ENCODE measurements at places on chromosomes 3 and 15. TPM values are rescaled to one million over a fixed set of nuclear protein-coding genes. Genes with fewer than 3 reads are reported as not detected.

DNA sequence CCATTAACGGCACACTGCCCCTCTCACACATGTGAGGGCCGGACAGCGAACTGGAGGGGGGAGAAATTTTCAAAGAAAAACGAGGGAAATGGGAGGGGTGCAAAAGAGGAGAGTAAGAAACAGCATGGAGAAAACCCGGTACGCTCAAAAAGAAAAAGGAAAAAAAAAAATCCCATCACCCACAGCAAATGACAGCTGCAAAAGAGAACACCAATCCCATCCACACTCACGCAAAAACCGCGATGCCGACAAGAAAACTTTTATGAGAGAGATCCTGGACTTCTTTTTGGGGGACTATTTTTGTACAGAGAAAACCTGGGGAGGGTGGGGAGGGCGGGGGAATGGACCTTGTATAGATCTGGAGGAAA lies 1.5 kb downstream of the SOX2 start:
- no peak for DNase-seq
- H3K4me3 ChIP-seq, result peak overlapping the region; percentile 53
- H3K27me3 ChIP-seq, result no peaks in the 10 kb centered on the region

GRCh38 chr3:133137042-133137996 lies 99.1 kb downstream of the TMEM108 start:
- H3K27ac ChIP-seq, result no peak overlapping the region
- H3K36me3 ChIP-seq, result no peaks in the 10 kb centered on the region
- no peaks in the 10 kb centered on the region for H3K4me1 ChIP-seq
- H3K4me3 ChIP-seq, result no peak overlapping the region

- H3K4me1 ChIP-seq, result no peaks in the 10 kb centered on the region
- H3K27ac ChIP-seq, result no peak overlapping the region
- no peak overlapping the region for H3K4me3 ChIP-seq
Observed at GRCh38 chr3:69204315-69204957, 82.0 kb upstream of the LMOD3 start.

GRCh38 chr3:46935989-46936558 lies 40.5 kb downstream of the CCDC12 start:
- H3K27ac ChIP-seq, result peak overlapping the region; percentile 36
- H3K4me3 ChIP-seq, result no peak overlapping the region
- DNase-seq, result no peak
- no peaks in the 10 kb centered on the region for H3K27me3 ChIP-seq

GRCh38 chr15:96412906-96413231 lies 82.4 kb downstream of the NR2F2 start:
- H3K4me3 ChIP-seq, result no peak overlapping the region
- no peaks in the 10 kb centered on the region for H3K36me3 ChIP-seq
- no peak for DNase-seq
- H3K4me1 ChIP-seq, result peaks cover 9% of the 10 kb centered on the region
- H3K27me3 ChIP-seq, result no peaks in the 10 kb centered on the region

DNA sequence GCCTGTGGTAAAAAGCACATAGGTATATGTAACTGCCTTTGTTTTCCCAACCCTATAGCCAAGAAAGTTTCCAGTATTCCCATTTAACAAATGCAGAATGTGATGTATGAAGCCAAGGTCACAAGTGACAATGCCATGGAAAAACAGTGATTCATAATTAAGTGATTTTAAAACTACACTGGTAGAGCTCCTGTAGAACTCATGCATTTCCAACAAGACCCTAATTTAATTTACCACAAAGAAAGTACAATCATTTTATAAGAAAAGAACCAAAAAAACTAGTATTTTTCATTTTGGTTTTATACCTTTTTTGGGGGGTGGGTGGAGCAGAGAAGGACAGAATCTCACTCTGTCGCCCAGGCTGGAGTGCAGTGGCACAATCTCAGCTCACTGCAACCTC lies 82.0 kb downstream of the STAG1 start:
- H3K4me3 ChIP-seq, result no peak overlapping the region
- no peaks in the 10 kb centered on the region for H3K27me3 ChIP-seq
- no peak overlapping the region for H3K27ac ChIP-seq
- no peak for DNase-seq
- no peaks in the 10 kb centered on the region for H3K36me3 ChIP-seq

DNA sequence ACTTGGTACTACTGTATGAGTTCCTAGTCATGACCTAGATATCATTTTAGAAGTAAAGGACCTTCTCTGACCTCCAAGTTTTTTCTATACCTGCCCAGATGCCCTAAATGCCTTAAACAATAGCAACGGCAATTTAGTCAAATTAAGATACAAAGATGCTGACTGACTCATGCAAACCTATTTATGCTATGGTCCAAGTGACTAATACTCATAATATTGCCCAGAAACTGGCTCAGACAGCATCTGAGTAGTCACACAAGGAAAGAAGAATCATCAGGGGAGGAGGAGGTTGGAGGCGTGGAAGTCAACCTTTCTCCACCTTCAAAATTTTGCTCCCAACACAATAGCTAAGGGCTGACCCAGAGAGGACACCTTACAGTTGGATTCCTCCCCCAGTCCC lies 6.8 kb downstream of the FYCO1 start:
- no peak overlapping the region for H3K27ac ChIP-seq
- H3K36me3 ChIP-seq, result no peaks in the 10 kb centered on the region
- peaks cover 33% of the 10 kb centered on the region for H3K4me1 ChIP-seq
- no peaks in the 10 kb centered on the region for H3K27me3 ChIP-seq
- DNase-seq, result no peak
- H3K4me3 ChIP-seq, result no peak overlapping the region

DNA sequence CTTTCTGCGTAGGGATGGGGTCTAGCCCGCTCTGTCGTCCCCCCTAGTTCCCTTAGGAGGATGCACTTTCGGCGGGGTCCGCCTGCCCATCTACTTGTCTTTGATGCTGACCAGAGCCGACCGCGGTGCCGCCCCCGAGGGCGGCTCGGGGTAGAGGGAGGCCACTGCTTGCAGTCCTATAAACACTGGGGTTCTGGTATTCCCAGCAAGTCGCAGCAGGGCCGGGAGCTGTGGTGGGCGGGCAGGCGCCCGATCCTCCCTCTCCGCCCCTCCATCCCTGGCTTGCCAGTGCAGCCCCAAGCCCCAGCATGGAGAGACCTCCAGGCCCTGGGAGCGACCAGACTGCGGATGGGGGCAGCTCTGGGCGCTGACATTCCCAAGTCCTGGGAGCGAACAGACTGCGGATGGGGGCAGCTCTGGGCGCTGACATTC lies 830 bp downstream of the SEMA4B start:
- H3K4me3 ChIP-seq, result peak overlapping the region; percentile 83
- no peak overlapping the region for H3K27ac ChIP-seq
- H3K4me1 ChIP-seq, result peaks cover 31% of the 10 kb centered on the region

GRCh38 chr3:24986612-24987011 lies 441.5 kb upstream of the RARB start:
- DNase-seq, result no peak
- H3K27me3 ChIP-seq, result no peaks in the 10 kb centered on the region
- H3K4me1 ChIP-seq, result no peaks in the 10 kb centered on the region

GRCh38 chr3:118531816-118532215 lies 502.8 kb downstream of the IGSF11 start:
- H3K27me3 ChIP-seq, result no peaks in the 10 kb centered on the region
- no peak for DNase-seq
- H3K4me3 ChIP-seq, result no peak overlapping the region
- no peaks in the 10 kb centered on the region for H3K4me1 ChIP-seq
- H3K36me3 ChIP-seq, result no peaks in the 10 kb centered on the region

GRCh38 chr3:76199382-76199781 lies 414.0 kb upstream of the ZNF717 start:
- no peaks in the 10 kb centered on the region for H3K4me1 ChIP-seq
- no peak overlapping the region for H3K27ac ChIP-seq
- H3K4me3 ChIP-seq, result no peak overlapping the region
- no peaks in the 10 kb centered on the region for H3K36me3 ChIP-seq
- no peaks in the 10 kb centered on the region for H3K27me3 ChIP-seq

DNA sequence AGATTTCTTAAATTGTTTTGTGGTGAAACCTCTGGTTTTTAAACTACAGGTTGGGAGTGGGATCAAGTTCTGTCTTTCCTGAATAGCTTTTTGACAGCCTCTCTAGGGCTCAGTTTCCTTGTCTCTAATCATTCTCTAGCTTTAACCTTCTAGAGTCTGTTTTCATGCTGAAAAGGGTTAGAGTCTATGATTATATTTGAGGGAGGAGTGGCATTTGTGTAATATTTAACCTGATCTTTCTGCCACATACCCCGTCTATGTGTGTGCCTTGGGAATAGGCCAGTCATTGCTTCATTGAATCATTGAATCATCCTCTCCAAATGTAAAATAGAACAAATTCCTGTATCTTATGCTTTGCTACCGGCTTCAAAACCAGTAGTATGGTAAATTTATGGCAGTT lies 204.9 kb downstream of the KLHL25 start:
- H3K27me3 ChIP-seq, result no peaks in the 10 kb centered on the region
- H3K4me3 ChIP-seq, result no peak overlapping the region
- no peak overlapping the region for H3K27ac ChIP-seq

DNA sequence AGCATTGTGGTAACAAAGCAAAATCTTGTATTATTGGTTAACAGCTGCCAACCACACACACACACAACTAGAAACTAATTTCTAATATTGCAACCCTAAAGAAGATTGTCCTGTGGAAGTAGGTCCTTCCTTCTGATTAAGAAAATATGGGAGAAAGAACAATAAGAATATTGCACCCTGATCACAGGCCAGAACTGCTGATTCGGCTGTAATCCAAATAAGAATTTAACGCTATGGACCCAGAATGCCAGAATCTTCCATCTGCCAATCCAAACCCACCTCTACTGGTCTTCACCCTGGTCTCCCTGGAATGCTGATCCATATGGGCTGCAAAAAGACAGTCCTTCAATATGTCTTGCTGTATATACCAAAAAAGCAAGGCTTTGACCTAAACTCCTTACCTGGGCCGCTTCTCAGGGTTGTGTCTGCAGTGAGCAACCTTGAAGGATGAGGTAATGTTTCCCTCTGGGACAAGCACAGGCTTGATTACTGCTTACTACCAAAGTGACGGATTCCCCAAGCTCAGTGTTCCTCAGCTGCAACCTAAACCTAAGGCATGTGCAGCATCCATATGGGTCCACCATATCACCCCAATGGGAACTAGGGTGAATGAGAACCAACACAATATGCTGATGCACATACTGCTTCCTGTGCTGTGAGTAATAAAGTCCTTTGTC lies 8.0 kb downstream of the CCDC14 start:
- no peak overlapping the region for H3K27ac ChIP-seq
- no peak overlapping the region for H3K4me3 ChIP-seq
- H3K36me3 ChIP-seq, result no peaks in the 10 kb centered on the region
- DNase-seq, result no peak
- H3K27me3 ChIP-seq, result no peaks in the 10 kb centered on the region

CLDN18 gene
- total RNA-seq, result 1.7 TPM

C3orf62 gene
- total RNA-seq, result 25.9 TPM

CAMP gene
- 1.4 TPM for total RNA-seq

FBLN2 gene
- total RNA-seq, result 334 TPM

HEXA gene
- total RNA-seq, result 110 TPM

NECTIN3 gene
- total RNA-seq, result 97.1 TPM

ACKR4 gene
- 0.16 TPM for total RNA-seq
